ENCODE measurements at places on chromosomes 5 and 9.

GRCh38 chr5:171166766-171167165, 142.3 kb upstream of the TLX3 start:
- no peak for DNase-seq

DNA sequence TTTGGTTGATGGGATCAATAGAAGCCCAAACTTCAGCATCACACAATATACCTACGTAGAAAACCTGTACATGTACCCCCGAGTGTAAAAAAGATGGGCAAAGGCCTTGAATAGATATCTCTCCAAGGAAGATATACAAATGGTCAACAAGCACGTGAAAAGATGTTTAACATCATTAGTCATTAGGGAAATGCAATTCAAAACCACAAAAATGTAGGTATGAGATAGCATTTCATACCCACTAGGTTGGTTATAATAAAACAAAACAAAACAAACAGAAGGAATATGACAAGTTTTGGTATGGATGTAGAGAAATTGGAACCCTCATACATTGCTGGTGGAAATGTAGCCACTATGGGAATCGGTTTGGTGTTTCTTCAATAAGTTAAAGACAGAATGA, 33.1 kb upstream of the PPARGC1B start:
- no peak for DNase-seq

- no peak for DNase-seq
Measured at GRCh38 chr9:115063058-115063845, 54.7 kb downstream of the TNC start.

- no peak for DNase-seq
Measured at GRCh38 chr9:137069508-137070091, 757 bp downstream of the SAPCD2 start.

DNA sequence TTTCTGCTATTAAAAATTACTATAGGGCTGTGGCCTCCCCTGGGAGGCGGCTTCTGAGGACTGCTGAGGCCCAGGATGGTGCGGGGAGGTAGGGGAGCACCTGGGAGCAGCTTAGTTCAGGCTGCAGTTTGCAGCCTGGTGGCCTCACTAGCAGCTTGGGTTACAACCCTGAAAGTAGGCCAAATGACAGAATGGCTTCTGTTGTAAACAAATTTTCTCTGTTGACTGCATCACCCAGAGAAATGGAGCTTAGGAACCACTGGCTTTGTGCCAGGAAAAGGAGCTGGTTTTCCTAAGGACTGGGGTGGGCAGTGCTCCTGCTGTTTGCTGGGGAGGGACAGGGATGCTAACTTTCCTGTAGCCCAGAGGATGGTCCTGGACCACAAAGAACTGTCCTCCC, 130.3 kb downstream of the ENTREP1 start:
- no peak for DNase-seq

DNA sequence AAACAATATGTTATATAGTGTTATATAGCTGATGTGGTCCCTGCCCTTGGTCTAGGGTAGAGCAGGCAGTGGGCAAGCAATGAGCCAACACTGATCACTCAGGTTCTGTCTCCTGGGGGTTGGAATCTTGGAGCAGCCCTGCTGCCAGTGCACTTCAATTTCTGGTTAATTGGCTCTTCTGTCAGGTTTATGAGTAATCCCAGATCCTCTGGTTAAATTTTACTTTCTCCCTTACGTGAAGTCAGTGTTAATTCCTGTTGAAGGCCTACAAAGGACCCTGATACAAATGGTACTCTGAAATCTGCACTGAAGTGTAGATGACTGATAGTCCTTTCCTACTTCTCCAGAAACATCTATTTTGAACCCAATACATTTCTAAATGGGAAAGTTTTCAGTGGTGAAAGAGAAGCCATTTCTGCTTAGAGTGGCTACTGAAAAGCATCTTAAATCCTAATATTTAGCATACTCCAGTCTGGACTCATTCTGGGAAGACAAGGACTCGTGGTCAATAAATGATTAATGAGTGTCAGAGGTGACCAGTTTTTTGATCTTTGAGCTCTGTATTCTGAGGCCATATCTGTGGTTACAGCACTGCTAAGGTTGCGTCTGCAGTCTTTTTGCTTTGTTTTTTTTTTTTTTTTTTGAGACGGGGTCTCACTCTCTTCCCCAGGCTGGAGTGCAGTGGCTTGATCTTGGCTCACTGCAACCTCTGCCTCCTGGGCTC, 442.4 kb downstream of the KIF4B start:
- DNase-seq, result no peak

GRCh38 chr5:172707285-172708182, 63.5 kb downstream of the DUSP1 start:
- peak; percentile 79 for DNase-seq

DNA sequence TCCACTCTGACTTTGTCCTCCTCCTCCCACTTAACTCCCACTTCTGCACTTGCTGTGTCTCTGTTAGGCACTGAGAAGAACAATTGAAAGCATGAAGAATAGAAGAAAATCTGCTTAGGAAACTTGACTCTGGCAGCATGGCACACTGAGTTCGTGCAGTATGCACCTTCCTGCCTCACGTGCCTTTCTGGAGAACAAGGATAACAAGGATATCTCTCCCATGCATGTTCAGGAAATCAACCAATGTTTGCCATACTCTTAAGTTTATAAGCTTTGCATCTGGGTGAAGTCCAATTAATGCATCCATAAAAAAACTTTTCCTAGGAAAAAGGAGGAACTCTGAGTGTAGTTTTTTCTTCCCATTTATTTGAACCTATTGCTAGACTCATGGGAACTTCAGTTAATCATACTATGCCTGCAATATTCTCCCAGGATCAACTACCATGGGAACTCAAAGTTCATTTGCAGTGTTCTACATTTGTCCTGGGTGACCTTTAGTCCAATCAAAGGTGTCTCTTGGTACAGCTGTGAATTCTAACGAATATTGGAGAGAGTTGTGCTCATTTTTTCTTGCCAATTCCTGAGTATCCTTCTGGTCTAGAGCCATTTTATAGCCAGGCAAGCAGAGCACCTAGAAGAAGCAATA, 227.0 kb downstream of the ENC1 start:
- DNase-seq, result no peak

All from urothelium cell line (cell line).